Stimulated activated CD8-positive, alpha-beta memory T cell treated with anti-CD3 and anti-CD28 coated beads, Interleukin-4, amount 100 ng/mL, for 1 hour (primary cell): ENCODE measurements at places on chromosomes 12 and 14.

DNA sequence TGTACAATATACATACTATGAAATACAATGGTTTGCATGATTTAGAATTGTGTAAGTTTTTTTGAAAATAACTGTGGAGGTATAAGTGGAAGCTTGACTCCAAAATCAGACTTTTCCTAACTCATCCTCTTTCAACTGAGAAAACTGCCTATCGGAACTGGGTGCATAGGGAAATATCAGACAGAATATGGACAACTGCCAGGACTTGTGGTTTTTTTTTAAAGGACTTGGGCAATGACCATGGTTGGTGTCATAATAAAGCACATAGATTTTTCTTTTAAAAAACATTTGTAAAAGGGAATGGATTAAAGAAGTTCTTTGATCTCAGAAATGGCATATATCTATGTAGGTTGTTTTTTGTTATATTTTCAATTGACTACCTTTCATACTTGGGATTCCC, 53.3 kb upstream of the LRRK2 start:
- no peak for DNase-seq

DNA sequence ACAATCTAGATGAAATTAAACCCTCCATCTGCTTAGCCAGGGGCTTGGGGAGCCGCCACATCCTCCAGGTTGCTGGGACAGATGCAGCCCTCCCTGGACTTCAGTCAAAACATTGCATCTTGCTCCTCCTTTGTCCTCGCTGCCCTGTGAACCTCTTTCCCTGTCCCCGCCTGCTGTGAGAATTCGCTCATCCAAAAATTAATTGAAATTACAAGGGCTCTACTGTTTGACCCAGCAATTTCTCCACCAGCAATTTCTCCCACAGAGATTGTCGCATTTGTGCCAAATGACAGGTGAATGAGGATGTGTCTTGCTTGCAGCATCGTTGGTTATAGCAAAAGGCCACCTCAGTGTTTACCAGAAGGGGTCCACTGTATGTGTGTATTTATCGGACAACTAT, 5.0 kb upstream of the POP5 start:
- no peak for DNase-seq

- no peak for DNase-seq
Observed at GRCh38 chr14:101825797-101826196, 64.3 kb downstream of the PPP2R5C start.

DNA sequence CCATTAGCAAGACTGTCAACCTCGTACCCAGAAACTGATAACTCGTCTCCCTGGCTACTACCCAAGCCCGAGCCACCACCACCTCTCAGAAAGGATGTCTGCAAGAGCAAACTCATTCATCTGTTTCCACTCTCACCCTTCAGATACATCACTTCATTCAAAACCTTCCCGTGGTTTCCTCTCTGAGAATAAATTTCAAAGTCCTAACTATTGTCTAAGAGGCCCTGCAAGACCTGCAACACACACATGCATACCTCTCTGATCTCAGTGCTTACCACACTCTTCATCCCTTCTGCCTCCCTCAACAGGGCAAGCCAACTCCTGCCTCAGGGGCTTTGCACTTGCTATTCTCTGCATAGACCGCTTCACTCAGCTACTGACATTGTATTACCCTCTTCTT, 40.6 kb downstream of the PPP1R13B start:
- DNase-seq, result no peak

- no peak for DNase-seq
Observed at GRCh38 chr12:56518570-56518969, 3.0 kb upstream of the RBMS2 start.

- no peak for DNase-seq
Observed at GRCh38 chr14:57302883-57303282, 34.1 kb downstream of the AP5M1 start.

DNA sequence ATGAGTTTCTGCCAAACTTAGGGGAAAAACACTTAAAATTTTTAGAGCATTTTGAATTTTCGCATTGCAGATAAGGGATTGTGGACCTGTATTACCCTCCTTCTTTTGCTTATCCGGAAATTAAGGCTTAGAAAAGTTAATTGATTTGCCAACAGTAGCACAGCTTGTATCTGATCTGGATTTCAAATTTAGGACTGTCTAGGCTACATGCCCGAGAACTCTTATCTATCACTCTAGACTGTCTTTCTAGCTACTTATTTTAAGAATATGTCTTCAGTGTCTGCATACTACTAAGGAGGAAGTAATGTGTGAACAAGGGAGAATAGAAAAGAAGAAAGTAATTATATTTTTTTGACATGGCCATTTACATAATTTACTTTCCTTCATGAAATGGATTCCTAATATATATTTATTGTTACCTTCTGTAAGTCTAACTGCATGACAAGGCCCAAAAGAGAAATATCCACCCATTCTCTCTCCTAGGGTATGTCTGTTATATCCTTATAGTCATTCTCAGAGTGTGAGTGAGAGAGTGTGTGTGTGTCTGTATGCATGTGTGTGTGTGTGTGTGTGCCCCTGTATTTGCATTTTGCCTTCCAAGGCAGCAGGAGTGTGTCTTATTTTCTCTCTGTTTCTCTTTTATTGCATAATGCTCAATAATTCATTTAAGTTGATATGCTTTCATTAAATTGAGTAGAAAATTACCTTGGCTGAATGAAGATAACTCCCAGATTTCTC, 132.1 kb downstream of the SLC5A8 start:
- no peak for DNase-seq

DNA sequence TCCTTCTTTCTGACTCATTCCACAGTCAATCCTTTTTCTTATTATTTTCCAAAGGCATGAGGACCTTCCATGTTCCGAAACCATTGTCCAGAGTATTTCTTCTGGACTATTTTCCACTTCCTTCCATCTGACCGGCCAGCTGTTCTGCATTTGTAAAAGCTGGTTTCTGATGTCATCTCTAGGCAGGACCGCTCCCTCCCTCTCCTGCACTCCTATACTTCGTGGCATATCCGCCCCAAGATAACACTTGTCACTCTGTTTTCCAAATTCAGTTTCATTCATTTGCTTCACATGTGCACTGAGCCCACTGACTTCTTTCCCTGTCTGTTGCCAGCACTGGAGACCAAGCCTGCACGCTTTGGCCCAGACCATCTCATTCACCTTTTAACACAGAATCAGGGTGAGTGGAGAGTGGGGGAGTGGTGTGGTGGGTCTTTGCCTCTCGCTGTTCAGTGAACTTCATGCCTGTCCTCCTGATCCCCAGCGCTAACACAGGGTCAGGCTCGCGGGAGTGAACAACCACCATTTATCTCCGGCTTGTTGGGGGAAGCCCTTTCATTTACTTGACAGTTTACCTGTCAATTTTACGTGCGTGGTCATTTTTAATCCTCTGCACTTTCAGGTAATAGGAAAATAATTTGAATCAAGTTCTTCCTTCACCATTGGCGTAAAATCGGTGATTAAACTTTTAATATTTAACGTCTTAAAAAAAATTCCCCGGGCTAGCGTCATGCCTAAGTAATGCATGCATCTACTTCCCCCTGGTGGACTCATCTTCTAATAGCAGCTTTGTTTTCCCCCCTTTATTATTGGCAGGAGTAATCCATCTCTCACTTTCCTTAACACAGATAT, 52.5 kb downstream of the C12orf75 start:
- DNase-seq, result no peak

GRCh38 chr14:101808894-101809670, 47.6 kb downstream of the PPP2R5C start:
- DNase-seq, result no peak

- no peak for DNase-seq
Observed at GRCh38 chr12:103771466-103771865, 69.6 kb downstream of the NT5DC3 start.

DNA sequence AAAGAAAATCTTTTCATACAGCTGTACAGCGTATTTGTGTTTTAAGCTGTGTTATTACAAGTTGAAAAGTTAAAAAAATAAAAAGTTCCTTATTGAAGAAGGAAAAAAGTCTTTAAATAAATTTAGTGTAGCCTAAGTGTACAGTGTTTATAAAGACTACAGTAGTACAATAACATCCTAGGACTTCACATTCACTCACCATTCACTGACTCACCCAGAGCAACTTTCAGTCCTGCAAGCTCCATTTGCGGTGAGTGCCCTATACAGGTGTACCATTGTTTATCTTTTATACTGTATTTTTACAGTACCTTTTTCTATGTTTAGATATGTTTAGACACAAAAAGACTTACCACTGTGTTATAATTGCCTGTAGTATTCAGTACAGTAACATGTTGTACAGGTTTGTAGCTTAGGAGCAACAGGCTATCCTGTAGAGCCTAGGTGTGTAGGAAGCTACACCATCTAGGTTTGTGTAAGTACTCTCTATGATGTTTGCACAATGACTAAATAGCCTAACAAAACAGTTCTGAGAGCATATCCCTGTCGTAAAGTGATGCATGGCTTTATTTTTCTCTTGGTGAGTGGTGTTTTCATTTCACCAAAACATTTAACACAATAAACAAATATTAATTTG, 275.2 kb downstream of the DACT1 start:
- DNase-seq, result no peak

DNA sequence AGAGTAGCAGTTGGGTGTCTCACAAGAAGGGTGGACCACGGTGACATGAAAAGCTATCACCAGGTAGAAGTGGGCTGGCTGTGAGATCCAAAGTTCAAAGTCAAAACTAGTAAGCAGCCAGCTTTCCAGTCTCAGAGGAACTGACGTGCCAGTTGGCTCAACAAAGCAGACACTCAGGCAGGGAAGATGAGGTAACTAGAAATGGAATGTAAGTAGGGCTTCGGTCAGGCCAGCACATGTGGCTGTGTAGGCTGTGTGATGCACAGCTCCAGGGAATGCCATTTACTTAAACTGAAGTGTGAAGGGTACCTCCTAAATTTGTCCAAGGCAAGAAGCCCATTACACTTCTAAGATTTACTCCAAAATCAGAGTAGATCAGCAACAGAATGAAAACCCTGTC, 43.6 kb downstream of the PTPRR start:
- DNase-seq, result no peak

GRCh38 chr14:101006008-101006407, 102.5 kb upstream of the RTL1 start:
- no peak for DNase-seq

DNA sequence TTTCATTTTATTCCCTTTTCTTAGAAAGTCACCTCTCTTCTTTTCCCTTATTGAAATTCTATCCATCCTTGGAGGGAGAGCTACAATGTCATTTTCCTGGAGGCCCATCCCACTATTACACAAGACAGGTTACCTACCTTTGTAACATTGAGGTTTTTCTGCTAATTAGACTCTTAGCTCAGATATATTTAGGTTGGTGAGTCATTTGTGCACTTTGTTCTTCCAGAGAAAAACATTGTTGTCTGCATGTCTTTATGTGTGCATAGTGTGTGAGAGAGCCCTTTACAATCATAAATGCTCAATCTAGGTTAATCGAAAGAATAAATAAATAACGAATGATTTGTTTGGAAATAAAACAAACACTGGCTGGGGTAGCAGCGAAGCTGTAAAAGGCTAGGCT, 191.8 kb downstream of the DACT1 start:
- no peak for DNase-seq

GRCh38 chr12:131058700-131059099, 105.0 kb downstream of the ADGRD1 start:
- DNase-seq, result no peak

- DNase-seq, result no peak
Observed at GRCh38 chr12:76711241-76711640, 52.7 kb upstream of the ZDHHC17 start.

- DNase-seq, result no peak
Observed at GRCh38 chr12:39402922-39403321, 40.0 kb downstream of the KIF21A start.

DNA sequence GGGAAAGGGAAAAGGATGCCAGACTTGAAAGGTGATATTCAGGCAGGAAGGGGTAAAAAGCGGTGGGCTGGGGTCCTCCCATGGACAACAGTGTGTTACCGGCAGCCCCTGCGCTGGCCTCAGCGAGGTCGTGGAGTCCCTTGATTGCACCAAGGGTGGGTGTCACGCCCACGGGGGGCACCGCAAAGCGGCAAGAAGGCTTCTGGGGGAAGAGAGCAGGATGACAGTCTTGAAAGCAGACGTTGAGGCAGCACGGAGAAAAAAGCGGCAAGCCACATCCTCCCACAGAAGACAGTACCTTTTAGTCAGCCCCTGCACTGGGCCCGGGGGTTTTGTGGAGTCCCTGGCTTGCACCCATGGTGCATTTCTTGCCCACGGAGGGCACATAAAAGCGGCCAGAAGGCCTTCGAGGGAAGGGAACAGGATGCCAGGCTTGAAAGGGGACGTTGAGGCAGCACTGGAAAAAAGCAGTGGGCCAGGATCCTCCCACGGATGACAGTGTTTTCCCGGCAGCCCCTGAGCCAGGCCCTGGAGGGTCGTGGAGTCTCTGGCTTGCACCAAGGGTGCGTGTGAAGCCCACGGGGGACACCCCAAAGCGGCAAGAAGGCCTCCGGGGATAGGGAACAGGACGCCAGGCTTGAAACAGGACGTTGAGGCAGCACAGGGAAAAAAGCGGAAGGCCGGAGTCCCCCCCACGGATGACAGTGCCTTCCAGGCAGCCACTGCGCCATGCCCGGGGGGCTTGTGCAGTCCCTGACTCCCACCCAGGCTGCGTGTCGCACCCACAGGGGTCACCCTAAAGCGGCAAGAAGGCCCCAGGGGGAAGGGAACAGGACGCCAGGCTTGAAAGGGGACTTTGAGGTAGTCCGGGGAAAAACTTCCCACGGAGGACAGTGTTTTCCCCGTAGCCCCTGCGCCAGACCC, 162.2 kb upstream of the ALG10B start:
- DNase-seq, result no peak

DNA sequence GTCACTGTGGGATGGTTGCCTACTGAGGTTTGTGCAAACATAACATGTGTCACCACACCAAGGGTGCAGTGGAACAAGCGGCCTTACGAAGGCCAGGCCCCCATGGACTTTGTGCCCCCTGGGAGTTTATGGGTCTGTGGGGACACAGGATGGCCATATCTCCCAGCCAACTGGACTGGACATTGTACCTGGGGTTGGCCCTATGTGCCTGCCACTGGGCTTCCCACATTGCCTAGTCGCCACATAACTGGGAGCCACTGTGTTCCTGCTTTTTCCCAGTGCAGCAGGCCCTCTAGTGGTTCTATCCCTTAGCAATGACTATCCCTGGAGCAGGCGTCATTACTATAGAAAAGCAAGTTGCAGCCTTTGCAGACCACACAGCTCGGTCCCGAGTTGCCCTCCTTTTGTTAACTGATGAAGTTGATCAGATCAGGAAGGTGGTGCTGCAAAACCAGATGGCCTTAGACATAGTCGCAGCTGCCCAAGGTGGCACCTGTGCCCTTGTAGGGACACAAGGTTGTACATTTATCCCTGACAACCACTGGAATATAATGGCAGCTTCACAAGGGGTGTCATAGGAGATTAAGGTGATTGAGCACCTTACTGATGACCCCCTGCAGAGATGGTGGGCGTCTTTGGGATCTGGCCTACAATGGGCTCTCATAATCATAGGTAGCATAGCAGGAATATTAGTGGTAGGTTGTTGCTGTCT, 15.2 kb upstream of the RNASE12 start:
- DNase-seq, result no peak

GRCh38 chr12:25972783-25973182, 14.3 kb downstream of the RASSF8 start:
- no peak for DNase-seq

GRCh38 chr14:89927186-89927865, 27.2 kb downstream of the EFCAB11 start:
- DNase-seq, result no peak

GRCh38 chr14:90023176-90023896, 38.5 kb upstream of the KCNK13 start:
- no peak for DNase-seq
